ENCODE measurements at places on chromosomes 2 and 18.

GRCh38 chr2:70527447-70528080, 26.1 kb downstream of the TGFA start:
- DNase-seq, result no peak

- no peak for DNase-seq
Measured at GRCh38 chr2:6626401-6627012, 239.2 kb downstream of the CMPK2 start.

- DNase-seq, result no peak
Measured at GRCh38 chr2:28263690-28264089, 129.0 kb upstream of the FOSL2 start.

- DNase-seq, result no peak
Measured at GRCh38 chr2:187803816-187804215, 249.6 kb upstream of the TFPI start.

DNA sequence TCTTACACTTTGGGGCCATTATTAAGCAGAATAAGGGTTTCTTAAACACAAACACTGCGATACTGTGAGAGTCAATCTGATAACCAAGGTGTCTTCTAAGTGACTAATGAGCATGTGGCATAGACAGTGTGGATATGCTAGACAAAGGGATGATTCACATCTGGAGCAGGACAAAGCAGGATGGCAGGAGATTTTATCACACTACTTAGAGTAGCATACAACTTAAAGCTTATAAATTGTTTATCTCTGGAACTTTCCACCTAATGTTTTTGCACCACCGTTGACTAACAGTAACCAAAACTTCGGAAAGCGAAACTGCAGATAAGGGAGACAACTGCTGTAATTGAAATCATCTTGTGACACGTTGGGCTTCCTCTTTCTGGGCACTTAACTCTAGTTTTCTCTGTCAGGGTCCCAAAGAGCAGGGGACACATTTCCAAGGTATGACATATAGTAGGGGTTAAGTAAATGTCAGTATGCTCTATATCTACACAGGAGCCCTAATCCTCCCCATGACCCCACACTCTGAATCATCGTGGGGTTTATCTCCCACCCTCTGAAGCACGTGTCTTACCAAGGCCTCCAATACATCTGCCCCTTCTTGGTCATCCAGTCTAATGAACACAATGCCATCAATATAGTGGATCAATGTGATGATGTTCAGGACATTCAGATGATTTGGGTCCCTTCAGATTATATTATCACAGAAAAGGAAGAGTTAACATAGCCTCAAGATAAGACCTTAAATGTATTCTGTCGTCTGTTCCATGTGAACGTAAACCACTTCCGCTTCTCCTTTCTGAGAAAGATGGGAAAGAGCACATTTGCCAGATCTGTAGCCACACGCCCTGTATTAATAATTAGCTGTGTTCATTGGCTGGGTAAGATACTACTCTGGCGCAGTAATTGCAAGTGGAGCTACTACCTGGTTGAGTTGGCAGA, 78.7 kb downstream of the FTCDNL1 start:
- no peak for DNase-seq

DNA sequence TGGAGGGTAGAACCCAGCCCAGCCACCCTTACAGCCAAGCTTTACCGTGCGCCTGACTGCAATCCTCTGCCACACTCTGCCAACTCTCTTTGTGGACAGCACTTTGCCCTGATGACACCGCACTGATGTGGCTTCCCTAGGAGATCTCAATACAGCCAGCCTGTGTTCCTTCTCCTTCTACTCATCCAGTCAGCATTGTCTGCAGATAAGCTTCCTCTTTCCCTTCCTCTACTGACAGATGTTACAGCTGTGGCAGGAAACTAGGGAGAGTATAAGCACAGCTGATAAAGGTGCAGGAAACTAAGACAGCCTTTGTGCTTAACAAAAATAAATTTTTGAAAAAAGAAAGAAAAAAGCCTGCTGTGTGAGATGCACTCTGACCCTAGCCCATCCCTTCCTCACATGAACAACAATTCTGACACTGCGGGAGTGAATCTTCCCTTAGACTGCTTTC, 25.0 kb downstream of the CEP68 start:
- DNase-seq, result no peak

DNA sequence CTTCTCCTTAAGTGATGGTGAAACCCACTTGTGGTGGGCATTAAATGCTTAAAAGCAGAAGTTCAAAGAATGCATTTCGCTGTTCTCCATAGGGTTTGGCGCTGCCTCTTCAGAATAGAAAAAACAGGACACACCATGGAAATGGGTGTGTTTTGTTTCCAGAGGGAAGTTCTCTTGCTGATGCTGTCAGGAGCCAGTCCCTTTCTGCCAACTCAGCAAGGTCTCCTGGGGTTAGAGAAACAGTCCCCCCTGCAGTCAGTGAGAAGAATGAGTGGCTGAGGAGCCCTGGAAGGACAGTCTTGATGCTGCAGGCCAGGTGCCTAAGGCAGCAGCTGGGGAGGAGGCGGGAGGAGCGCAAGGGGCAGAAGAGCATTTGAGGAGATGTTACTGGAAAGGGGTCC, 37.8 kb upstream of the ASAP2 start:
- DNase-seq, result no peak

DNA sequence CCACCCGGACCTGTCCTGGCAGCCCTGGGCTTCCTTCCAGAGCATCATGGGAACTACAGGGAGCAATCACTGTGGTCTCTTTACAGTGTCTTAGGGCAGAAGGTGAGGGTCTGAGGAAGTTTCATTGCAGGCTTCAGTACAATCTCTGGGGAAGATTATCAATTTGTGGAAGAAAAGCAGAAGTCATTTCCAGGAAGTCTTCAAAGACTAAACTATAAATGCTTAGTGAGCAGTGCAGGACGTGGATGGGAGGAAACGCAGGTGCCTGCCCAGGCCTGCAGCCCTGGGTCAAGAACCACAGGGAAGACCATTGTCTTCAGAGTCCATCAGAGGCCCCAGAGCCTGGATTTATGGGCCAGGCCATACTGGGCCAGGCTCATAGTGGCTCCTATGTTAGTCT, 54.3 kb downstream of the INO80C start:
- DNase-seq, result no peak

- no peak for DNase-seq
Measured at GRCh38 chr18:26207937-26208336, 18.3 kb upstream of the TAF4B start.

DNA sequence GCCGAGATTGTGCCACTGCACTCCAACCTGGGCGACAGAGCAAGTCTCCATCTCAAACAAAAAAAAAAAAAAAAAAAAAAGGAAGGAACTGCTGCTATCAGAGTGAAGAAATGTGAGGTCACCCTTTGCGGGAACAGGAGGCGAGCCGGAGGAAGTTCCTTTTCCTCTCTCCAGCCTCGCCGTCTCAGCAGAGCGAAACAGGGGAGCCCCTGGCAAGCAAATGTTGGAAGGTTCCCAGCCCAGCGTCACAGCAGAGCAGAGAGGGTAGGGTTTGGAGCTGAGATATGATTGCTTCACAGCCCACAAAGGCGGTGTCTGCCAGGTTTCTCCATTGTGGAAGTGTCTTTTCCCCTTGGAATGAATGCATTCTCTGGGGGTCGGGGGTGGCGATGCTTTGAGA, 28.5 kb downstream of the SLC20A1 start:
- DNase-seq, result no peak

GRCh38 chr2:148512501-148512900, 132.1 kb upstream of the EPC2 start:
- DNase-seq, result no peak

GRCh38 chr2:97858442-97858841, 137.3 kb downstream of the TMEM131 start:
- DNase-seq, result no peak

DNA sequence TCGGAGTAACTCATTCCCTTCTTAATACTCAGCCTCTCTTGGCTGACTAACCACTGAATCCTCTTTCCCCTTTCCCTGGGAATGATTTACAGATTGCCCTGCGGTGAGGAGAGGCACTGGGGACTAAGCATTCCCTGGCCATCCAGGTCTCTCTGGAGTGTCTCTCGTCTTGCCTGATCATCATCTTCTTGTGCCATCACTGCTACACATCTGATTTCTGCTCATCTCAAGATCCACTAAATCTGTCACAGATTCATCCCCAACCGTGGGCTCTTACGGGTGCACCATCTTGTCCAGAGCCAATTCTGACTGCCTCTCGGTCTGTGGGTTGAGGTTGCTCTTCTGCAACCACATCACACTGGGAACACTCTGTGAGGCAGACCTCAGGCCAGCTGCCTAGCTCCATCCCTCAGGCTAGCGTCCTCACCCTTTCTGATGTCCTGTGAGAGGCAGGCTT, 12.0 kb downstream of the SFTPB start:
- DNase-seq, result no peak

DNA sequence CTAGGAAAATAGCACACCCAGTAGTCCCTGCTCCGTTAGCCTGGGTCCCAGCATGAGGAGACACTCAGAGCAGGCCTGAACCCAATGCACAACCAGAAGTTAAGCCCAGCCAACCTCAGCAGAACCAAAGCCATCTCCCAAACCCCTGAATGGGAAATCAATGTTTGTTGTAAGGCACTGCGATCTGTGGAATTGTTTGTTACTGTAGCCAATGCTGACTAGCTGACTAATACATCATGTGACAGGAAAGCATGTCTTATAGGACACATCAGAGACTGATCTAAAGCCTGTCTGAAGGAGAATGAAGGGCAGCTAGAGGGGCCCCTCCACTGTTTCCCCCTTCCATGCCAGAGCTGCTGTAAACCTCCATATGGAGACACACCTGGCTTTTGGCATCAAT, 96.4 kb downstream of the MARCHF4 start:
- no peak for DNase-seq

DNA sequence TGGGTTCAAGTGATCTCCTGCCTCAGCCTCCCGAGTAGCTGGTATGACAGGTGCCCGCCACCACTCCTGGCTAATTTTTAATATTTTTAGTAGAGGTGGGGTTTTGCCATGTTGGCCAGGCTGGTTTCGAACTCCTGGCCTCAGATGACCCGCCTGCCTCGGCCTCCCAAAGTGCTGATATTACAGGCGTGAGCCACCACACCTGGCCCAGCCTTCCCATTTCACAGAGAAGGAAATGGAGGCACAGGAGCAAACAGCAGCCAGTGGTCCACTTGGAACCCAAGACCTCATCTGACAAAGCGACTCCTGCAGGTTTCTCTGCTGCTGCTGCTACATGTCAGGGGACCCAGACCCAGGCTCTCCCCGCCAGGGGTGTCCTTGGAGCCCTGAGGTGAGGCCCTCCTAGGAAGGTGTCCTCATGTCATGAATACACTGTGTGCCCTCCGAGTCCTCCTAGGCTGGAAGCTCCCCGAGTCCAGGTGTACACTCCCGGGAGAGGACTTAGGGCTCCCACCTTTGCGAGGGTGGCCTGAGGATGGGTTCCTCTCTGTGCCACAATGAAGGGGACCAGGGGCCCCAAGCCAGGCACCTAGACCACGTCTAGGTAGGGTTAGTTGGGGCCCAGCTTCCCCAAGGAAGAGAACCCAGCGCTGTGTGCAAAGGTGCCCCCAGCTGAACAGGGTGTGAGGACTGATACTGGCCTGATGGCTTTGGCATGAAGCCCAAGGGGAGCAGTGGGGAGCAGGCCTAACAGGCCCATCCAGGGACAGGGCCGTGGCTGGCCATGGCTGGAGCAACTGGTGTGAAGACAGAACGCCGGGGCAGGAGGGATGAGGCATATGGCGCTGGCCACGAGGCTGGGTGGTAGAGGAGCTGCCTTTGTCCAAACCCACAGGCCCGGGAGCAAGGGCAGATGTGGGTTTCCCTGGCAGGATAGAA, 56.1 kb downstream of the HS6ST1 start:
- no peak for DNase-seq

GRCh38 chr18:30512872-30513271, 529.7 kb downstream of the DSC3 start:
- no peak for DNase-seq

DNA sequence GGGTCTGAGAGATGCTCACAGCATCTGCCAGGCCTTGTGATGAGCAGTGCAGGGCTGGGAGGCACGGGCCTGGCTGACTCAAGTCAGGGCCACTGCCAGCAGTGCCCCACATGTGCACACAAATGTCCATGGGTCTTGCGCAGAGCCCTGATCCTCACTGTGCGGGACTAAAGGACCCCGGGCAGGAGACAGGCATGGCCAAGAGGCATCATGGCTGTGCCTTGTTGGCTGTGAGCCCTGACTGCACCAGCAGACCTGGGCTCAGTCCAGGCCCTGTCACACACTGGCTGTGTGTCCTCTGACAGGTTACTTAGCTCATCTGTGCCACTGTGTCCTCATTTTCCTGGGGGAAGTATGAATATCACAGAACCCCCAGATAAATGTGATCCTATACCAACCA, 4.0 kb downstream of the KCNIP3 start:
- no peak for DNase-seq

DNA sequence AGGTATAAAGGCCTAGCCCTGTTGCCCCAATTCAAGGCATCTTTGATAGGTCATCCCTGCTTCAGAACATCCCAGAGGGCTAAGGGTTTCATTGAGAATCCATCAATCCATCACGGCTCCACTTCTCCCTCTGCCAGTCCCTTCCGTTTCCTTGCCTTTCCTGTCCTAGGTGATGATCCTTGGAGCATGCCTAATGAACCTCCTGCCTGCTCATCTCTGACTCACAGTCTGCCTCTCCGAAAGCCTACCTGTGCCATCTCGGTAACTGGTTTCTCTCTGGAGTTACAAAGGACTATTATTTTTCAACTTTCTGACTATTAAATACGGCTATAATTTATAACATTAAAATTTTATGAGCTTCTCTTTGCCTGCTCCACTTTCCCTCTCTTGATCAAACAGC, 36.7 kb upstream of the OSBPL6 start:
- no peak for DNase-seq

DNA sequence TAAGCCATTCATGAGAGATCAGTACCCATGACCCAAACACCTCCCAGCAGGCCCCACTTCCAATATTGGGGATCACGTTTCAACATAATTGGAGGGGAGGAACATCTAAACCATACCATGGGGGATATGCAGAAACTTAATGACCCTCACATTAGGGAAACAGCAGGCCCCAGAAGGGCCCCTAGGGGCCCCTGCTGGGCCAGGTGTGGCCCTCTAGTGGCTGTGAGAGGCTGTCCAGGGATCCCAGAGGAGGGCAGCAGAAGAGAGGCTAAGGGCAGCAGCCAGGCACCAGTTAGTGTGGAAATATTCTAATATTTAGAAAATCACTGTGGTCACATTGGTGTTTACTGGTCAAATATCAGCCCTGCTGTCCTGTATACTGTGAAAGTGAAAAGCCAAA, 49.3 kb upstream of the ANKRD44 start:
- no peak for DNase-seq

- DNase-seq, result no peak
Measured at GRCh38 chr2:5379811-5380210, 312.4 kb upstream of the SOX11 start.

DNA sequence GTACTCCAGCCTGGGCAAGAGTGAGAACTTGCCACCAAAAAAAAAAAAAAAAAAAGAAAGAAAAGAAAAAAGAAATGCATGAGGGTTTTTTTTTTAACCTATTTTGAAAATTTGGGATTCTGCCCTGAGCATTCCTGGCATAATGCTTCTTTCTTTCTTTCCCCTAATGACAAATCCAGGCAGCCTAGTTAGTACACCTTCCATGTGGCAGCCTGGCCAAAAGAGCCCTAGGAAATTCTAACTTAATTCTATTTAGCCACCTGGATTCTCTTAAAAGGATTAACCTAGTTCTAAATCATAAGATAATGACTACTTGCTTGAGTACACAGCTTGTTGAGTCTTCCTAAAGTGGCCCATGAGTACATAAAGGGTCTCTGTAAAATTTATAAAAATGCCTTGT, 160.1 kb downstream of the THADA start:
- no peak for DNase-seq

All from stimulated activated CD8-positive, alpha-beta memory T cell treated with anti-CD3 and anti-CD28 coated beads, Interleukin-7, amount 100 ng/mL, for 1 hour (primary cell).